Transverse colon (tissue), 4 donors: ENCODE measurements at places on chromosomes 4 and X. TPM values are rescaled to one million over a fixed set of nuclear protein-coding genes. Genes with fewer than 3 reads are reported as not detected.

DNA sequence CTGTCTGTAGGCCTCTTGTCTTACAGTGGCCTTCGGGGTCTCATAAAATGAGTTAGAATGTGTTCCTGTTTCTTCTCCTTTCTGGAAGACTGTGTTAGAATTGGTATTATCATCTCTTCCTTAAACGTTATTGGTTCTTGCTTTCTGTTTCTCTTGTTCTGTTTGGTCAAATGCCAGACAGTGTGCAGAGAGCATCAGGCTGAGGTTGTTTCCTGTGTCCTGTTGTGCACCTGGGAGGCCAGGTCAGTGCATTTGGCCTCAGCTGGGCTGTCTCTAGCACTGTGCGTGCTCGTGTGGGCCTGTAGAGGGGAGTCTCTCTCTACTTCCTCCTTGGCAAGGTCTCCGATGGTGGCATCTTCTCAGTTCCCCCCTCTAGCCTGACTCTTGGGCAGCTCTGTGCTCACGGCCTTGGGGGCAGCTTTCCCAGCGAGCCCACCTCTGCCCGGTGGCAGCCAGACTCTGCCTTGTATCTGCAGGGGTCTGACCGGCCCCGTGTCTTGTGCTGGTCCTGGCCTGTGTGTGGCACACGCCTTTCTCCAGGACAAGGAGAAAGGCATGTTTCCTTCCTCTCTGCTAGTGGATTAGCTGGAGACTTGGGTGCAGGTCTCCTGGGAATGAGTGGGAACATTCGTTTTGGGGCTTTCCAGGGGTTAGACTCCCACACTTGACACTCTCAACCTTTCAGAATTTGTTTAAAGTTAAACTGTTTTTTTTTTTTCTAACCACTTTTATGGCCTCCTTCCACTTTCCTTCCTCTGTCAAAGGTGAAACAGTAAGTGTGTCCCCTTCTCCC lies 62.3 kb downstream of the FAM193A start:
- peak; percentile 46 for DNase-seq

GRCh38 chrX:92209936-92210335 lies 430.8 kb downstream of the PCDH11X start:
- DNase-seq, result no peak

DNA sequence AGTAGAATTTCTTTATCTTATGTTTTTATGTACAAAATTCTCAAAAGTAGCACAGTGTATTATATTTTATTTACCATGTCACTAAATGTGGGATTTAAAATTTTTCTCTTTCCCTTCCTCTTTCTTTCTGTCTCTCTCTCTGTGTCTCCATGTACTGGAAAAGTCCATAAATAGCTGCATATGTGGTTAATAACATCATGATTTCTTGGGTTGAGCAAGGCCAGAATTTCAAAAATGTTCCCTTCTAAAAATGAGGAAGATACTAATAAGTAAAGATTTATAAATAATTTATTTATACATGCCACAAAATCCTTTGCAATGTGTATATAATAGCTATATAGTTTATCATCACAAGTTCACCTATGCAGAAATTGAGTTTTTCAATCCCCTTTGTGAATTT lies 29.1 kb upstream of the DKK2 start:
- no peak for DNase-seq

Gene XPNPEP2
- 41.9 TPM for total RNA-seq

DNA sequence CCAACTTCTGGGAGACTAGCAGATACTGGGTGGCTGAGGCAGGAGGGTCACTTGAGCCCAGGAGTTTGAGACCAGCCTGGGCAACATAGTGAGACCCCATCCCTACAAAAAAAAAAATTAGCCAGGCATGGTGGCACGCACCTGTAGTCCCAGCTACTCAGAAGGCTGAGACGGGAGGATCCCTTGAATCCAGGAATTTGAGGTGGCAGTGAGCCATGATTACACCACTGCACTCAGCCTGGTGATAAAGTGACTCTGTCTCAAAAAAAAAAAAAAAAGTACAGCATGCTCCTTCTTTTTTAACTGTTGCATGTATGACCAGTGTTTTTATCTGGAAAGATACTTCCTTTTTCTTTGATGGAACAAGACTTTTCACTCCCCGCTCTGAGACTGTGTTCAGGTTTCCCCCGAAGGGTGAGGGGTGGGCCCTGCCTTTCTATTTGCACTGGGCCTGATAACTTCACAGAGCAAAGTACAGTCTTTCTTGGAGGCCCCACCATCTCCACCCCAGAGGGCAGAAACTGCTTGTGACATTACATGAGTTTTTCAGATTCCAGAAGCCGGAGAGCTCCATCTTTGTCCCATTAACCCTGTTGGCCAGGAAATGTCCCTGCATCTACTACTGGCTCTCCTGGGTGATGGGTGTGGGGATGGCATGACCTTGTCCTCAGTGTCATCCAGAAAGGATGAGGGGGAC lies 35.2 kb downstream of the NYX start:
- no peak for DNase-seq

DNA sequence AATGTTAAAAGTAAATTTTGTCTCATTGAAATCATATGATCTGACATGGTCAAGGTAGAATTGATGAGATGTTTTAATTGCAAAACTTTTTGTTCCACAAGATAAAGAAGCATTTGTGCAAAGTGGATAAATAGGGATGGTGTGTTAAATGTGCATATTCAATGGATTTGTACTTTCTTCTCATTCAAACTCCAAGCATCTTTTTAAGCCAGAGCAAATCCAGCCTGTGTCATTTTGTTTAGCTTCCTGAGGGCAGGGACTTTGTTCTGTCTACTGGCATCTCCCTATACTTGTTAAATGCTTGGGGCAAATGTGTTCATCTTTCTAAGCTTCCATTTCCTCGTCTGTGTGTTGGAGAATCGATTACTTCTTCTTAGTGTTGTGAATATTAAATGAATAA lies 200.3 kb downstream of the SLIT2 start:
- no peak for DNase-seq

GRCh38 chr4:153209410-153209809 lies 5.2 kb downstream of the TRIM2 start:
- DNase-seq, result no peak

Gene HERC5
- total RNA-seq, result 1.5 TPM

Gene PPP1R3F
- total RNA-seq, result 2.0 TPM

DNA sequence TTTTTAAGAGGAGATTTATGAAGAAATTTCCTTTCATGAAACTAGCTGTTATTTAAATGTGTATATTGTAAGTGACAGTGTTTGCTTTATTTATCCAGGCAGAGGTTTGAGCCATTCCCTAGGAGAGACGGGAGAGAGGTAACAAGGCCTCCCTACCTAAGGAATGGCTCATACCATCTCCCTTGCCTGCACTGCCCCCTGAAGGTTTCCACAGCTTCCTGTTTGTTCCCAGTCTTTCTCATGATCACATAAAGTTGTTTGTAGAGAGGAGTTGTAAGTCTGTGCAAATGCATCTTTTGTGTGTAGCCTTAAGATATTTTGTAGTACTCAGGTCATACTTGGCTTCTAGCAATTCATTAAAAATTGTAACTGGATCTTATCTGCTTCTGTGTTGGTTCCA lies 1504.5 kb upstream of the PCDH10 start:
- no peak for DNase-seq

DNA sequence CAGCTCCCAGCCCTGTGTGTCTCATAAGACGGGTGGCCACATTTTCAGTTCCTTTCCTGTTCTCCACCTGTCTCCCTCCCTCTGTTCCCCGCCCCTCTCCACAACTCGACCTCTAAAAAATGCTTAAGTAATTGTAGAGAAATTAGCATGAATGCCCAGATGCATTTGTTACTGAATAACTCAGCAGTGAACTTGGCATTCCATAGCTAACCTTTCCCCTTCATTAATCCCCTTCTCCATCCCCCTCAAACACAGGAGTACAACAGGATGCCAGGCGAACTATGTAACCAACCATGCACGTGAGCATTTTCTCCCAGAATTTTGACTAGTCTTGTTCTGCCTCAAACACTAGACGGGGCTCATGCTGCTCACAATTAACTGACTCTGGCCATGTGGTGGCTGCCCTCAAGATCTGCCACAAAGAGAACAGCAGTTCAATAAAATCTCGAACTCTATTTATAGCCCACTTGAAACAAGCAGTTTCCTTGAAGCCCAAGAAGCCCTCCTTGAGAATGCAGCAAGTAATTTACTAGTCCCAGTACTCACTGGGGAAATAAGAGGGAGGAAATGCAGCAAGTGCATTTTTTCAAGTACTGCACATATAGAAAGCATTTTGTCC lies 351.2 kb downstream of the ARHGAP24 start:
- DNase-seq, result peak; percentile 24

Gene SHROOM3
- total RNA-seq, result 456 TPM
